Fibroblast of villous mesenchyme (primary cell): ENCODE measurements at places on chromosomes 3 and 15. TPM values are rescaled to one million over a fixed set of nuclear protein-coding genes. Genes with fewer than 3 reads are reported as not detected.

- DNase-seq, result no peak
These were observed 517.1 kb downstream of the EPHA3 start for GRCh38 chr3:89624494-89624893.

DNA sequence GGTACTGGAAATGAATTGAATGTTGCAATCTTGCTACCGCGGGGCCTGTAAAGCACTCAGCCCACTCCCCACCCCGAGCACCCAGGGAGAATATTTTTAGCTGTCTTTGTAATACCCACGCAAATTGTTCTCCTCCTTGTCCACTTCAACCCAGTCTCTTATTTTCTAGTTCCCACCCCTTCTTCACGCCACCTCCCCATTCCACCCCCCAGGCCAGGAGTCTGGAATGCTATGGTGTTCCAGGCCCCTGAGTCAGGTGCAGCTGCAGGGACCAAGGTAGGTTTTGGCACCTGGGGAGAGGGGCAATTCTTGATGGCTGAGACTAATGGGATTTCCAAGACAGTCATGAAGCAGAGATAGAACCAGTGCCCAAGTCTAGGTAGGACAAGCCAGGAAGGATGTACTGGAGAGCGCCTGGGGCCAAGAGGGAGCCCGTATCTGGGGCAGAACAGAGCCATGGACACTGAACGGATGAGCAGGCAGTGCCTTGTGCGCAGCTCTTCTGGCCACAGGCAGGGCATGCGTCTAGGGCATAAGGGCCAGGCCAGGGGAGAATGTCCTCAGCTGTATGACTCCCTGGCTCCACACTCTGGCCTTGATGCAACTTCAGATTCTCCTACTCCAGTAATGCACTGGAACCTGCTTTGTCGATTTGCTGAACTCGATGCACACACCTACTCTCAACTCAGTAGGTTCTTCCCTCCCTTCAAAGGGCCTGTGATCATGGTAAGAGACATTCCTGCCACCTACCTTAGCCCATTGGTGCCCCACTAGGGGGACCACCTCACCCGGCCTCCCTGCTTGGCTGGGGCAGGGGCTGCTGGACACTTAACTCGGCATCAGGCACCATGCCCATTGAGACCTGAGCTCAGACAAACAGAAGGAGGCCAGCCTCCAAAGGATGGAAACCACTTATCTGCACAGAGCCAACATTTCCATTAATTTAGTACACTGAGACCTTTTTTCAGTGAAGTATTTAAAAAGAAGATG, 34.6 kb upstream of the MAGEF1 start:
- DNase-seq, result no peak

- no peak for DNase-seq
These were observed 83.2 kb downstream of the POLQ start for GRCh38 chr3:121462565-121462964.

DNA sequence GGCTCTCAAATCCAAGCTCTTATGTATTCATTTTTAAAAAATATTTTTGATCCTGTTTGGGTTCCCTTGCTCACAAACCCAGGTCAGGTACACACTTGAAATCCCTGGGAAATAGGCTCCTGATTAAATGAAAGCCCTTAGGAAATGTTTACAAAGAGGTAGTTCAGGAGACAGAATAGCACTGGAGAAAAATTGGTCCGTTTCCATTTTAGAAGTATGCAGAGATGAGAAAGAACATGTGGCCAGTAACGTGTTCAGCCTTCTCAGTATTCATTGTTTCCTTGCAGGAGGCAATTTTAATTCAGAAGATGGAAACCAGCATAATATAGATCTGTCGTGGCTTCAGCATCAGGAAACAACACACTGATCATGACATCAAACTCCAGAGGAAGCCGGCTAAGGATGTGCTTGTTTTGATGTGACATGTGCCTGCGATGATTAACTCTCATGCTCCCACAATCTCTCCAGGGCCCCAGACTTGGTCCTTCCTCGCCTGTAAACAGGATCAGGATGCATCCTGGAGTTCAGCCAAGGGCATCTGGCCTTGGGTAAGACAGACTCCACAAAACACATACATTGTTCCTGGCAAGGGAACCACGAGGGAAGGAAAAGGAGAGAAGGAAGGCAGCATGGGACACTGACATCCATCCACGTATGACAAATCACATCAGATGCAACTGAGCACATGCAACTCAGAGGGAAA, 350.5 kb upstream of the THBS1 start:
- peak; percentile 68 for DNase-seq

DNA sequence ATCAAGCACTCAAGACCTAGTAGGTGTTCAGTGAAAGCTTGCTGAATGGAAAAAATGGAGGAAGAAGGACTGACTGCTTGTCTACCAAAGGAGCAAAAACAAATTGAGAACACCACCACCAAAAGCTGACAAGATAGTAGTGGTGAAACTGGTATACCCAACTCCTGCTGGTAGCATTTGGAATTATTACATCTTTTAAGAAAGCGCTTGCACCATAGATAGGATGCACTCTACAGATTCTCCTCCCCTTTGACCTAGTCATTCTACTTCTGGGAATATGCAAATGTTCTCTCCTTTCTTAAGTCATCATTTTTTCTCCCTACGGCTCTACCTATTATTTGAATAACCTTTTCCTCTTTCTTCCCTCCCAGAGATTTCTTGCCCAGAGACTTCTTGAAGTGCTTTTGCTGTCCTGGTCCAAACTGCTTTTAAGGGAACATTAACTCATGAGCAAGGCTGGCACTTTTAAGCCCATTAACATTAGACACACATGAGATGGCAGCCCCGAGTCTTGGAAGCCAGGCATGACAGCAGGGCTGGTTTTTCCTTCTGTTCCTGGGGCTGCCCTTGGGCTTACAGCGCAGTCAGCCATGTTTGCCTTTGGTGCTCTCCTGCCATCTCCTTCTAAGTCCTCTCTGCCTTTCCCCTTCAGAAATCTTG, 75.0 kb upstream of the TLE3 start:
- no peak for DNase-seq

- DNase-seq, result no peak
These were observed 6.3 kb downstream of the TIGIT start for GRCh38 chr3:114299941-114300624.

SUSD5 gene
- total RNA-seq, result 1.3 and 2.2 TPM in 2 replicates

- peak; percentile 71 for DNase-seq
These were observed 30.4 kb downstream of the ACKR2 start for GRCh38 chr3:42839616-42840015.

GP9 gene
- total RNA-seq, result not detected in 2 replicates

DNA sequence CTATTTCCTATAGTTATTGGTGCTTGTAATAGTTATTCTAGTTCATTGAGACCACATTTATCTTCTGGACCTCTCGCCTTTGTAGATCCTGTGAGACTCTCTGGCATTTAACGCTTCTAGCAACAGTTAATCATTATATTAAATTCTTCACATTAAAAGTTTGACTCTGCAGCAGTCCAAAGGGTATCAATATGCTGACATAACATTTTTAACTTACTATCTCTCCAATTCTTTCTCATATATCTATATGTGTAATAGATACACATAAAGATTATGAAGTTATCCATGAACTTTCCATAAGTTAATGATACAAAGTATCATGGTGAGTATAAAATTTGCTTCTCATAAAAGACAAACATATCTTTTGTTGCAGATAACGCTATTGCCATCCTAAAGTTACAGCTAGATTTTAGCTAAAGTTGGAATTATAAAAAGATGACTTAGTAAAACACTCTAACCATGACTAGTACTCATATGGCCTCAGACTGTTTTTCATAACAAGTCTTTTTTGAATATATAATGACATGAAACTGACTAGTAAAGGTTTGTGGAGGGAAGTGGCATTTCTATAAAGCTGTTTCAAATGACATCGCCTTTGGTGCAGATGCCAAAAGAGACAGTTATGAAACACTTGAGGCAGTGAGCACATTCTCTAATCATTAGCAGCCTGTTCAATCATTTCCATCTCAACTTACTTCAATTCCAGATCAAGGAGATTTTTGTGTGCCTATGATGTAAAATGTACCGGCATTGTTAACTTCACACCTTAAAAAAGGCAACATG, 379.3 kb upstream of the CBLB start:
- DNase-seq, result no peak

DNA sequence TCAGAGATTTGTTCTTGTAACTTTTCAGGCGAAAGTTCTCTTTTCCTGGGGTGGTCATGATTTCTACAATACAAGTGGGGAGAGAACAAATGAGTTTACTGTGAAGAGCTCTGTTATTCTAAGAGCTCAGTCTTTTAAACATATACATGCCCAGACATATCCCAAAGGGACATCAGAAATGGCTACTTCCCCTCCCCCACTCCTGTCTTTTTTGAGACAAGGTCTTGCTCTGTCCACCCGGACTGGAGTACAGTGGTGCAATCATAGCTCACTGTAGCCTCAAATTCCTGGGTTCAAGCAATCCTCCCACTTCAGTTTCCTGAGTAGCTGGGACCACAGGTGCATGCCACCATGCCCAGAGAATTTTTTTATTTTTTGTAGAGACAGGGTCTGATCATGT, 18.2 kb downstream of the KPNA1 start:
- DNase-seq, result no peak
